ENCODE measurements at places on chromosomes 13 and 19.

- peak; percentile 20 for DNase-seq
These were observed 9.7 kb downstream of the CTU1 start for GRCh38 chr19:51098365-51099046.

- no peak for DNase-seq
These were observed 1.2 kb downstream of the ADAMTSL5 start for GRCh38 chr19:1511318-1512317.

GRCh38 chr13:70394031-70394548 is 285.8 kb upstream of the KLHL1 start:
- no peak for DNase-seq

DNA sequence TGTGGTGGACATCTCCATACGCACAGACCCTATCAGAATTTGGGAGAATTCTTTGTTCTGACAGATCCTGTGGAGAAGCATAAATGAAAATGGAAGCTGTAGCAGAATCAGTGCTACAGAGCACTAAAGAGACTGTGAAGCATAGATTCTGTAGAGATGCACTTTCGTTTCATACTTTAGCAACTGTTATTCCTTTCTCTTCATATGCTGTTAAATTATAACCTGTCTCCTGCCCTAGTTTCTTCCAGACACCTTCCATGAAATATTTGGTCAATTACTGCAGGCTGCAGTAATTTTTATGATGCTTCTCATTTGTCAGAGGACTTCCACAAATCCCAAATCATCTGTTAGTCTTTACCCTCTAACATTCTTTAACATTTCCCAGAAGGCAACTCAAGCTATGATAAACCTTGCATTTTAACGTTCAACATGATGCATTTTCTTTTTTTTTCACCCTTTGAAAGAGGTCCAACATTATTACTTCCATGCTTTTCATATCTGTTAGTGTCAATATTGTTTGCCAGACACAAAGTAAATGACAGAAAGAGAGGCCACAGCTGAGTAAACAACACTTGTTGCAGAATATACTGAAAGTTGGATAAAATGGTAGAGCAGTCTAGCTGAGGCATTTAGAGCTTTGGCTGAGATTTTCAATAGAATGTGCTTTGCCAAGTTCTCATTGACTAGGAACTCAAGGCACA is 412.7 kb downstream of the LMO7 start:
- DNase-seq = no peak

DNA sequence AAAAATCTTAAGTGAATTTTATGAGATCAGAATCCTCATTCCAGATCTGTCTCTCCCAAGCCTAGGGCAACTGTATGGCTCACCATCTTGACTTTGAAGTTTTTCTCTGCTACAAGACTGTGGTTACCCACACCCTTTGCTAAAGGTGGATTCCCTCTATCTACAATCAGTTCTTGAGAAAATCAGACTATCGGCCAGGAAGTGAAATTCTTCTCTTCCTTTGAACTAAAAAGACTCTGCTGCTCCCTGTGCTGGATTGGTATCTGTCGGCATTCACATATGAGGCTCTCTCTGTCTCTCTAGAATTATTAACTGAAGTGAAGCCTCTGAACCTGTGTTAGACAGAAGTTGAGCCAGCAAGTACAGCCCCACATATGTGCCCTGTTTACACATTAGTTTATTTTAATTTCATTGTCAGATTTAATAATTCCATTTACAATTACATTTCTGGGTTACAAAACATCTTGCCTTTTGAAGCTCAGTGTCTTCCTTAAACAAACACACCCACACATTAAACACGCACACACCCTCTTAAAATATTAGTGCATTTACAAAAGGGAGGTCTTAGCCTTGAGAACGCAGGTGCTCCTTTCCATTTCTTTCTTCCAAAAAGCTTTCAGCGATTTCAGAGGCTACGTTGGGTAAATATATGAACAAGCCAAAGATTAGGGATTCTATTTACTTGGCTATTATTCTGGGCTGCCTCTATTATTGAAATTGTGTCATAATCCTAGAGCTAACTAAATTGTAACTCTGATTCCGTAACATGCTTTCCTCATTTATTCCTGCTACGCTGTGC is 145.7 kb downstream of the MIPEP start:
- no peak for DNase-seq

GRCh38 chr19:43623889-43624670 is 4.7 kb upstream of the ZNF428 start:
- DNase-seq = no peak

DNA sequence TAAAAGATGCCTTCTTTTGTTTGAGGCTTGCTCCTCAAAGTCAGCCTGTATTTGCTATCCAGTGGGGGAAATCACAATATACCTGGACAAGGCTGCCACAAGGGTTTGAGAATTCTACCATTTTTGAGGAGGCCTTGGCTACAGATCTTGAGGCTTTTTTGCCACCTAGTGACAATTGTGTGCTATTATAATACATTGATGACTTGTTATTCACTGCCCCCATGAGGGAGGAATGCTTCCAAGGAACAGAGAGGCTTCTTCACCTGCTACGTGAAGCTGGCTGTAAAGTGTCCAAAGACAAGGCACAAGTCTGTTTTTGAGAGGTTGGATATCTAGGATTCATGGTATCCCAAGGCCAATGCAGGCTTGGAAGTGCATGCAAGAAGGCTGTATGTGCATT is 72.5 kb downstream of the ZNF708 start:
- no peak for DNase-seq

DNA sequence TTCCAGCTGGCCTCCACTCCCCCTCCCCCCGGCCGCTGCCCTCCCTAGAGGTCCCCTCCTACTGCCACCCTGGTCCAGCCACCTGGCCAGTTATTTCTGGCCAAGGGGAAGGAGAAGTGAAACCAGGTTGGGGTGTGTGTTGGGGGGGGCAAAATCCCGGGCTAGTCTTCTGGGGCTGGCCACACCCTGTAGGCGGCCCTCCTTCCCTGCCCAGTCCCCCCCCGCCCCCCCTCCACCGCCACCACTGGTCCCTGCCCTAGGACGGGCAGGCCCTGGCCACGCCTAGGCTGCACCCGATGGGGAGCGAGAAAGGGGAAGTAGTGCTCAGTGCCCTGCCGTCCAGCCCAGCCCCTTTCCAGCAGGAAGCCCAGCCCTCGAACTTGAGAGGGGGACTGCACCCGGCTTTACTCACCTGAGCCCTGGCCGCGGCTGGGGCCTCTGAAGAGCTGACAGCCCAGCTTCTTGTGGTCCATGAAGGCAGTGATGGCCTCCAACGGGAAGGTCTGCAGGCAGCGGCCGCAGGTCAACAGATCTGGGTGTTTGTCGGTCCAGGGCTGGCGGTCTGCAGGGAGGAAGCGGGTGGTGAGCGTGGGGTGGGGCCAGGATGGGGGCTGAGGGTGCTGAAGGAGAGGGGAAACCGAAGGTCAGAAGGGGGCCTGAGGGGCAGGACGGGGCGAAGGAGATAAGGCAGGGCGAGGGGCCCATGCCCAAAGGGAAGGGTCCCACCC is 813 bp downstream of the ZNF296 start:
- DNase-seq = peak; percentile 28

DNA sequence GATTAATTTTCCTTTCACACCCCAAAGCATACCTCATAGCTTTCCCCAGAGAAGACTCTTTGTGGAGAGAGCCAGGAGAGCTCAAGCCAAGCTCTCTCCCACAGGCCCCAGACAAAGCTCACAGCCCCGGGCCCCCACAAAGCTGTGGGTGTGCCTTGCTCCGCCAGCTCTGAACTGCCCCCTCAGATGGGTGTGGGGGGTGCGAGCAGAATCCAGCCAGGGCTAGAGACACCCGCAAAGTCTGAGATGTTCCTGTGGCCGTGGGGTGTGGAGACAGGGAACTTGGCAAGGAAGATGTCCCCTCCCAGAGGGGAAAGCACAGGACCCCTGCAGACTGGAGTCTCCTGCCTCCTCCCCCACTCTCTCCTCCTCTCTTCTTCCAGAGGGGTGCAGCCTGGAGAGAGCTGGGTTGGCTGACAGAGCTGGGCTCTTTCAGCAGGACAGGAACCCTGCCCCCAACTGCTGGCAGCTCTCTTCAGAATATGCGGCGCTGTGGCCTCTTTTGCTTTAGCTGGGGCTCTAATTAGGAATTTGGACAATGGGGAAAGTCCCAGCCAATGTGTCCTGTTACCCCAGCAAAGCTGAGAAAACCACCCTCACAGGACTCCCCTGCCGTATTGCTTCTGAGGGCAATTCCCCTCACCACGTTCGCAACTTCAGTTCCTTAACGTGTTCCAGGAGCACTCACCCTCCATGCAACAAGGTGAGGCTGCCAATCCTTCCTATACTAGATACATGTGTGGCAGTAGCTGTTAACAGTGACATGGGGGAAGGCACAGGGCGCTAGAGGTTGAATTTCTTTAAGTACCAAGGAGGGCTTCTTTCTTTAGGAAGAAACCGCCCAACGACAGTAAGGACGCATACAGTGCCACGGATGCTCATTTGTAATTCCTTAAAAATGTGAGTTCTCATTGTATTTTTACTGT is 170.0 kb downstream of the COL4A1 start:
- DNase-seq = no peak

- DNase-seq = no peak
These were observed 16.3 kb downstream of the ONECUT3 start for GRCh38 chr19:1769645-1769985.

GRCh38 chr13:113832205-113832604 is 31.7 kb downstream of the GAS6 start:
- DNase-seq = no peak

DNA sequence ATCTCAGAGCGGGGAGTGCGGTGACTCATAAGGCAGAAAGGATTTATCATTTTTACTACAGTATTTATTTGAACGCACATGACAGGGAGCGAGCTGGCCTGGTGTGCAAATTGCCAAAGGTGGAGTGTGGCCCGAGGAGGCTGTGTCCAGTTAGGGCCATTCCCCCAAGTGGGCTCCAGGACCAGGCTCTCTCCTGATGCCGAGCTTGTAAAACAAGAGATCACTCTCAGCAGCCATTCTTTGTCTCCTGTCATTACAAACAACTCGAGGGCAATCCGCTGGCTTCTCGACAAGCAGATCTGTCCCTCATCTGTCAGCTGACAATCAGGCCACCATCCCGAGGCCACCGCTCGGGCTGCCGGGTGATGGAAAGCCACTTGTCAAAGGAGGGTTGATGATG is 418.9 kb downstream of the ZNF536 start:
- no peak for DNase-seq

GRCh38 chr13:80666782-80667552 is 326.0 kb upstream of the SPRY2 start:
- no peak for DNase-seq

DNA sequence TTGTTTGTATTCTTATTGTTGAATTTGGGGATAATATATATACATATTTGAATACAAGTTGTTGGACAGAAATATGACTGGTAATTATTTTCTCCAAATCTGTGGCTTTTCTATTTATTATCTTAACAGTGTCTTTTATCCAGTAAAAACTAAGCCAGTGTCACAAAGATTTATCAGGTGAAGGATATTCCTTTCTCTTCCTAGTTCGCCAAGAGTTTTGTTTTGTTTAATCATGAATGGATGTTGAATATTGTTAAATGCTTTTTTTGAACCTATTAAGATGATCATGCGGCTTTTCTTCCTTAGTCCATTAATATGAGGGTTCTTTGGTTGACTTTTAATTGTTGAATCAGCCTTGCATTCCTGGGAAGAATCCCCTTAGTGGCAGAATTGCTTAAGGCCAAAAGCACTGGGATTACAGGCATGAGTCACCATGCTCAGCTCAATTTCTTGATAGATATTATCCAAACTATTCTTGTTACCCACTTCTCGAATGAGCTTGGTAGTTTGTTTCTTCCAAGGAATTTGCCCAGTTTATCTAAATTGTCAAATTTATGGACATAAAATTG is 53.3 kb downstream of the TEX26 start:
- no peak for DNase-seq

GRCh38 chr13:108455320-108455719 is 174.1 kb upstream of the MYO16 start:
- DNase-seq = no peak

GRCh38 chr19:16296713-16297112 is 27.9 kb upstream of the KLF2 start:
- DNase-seq = no peak

DNA sequence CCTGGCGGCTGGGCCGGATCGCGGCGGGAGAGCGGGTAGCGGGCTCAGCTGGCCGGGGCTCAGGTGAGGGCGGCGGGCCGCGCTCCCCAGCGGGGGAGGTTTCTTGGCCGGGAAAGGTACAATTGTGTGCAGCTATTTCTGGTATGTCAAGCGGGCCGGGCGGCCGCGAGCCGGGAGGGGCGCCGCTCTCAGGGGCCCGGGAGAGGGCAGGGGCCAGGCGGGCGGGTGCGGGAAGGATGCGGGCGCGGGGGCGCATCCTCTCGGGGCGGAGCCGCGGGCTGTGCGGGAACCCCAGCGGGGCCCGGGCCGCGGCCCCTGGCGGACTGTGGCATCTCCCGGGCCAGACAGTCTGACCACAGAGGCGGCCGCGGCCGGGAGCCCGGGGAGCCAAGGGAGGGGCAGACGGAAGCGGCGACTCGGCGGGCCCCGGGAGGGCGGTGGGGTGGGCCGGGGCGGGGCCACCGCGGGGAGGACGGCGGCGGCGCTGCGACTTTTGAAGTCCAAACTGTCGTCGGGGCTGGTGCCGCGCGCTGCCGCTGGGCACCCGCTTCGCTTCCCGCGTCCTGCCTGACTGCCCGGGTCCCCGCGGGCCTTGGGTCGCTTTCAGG is at the start of gene LMO7:
Gene LMO7, plus strand, starts transcription at position 503 of the 608 bp plus-strand sequence. CDS start 328 bp downstream, outside the sequence.
- peak; percentile 10 for DNase-seq

- DNase-seq = no peak
These were observed 511.0 kb upstream of the HTR2A start for GRCh38 chr13:47407808-47408207.

GRCh38 chr13:23321535-23322241 is 111.8 kb downstream of the SACS start:
- DNase-seq = no peak

- no peak for DNase-seq
These were observed 373.0 kb downstream of the COG6 start for GRCh38 chr13:40028446-40028845.

- DNase-seq = peak; percentile 17
These were observed 3.8 kb downstream of the F7 start for GRCh38 chr13:113109151-113110047.

GRCh38 chr13:79225487-79226232 is 180.4 kb downstream of the RBM26 start:
- DNase-seq = no peak

GRCh38 chr19:31296741-31297390 is 52.4 kb downstream of the TSHZ3 start:
- DNase-seq = no peak

- peak; percentile 76 for DNase-seq
These were observed 7.7 kb upstream of the CXCL17 start for GRCh38 chr19:42450314-42450934.

DNA sequence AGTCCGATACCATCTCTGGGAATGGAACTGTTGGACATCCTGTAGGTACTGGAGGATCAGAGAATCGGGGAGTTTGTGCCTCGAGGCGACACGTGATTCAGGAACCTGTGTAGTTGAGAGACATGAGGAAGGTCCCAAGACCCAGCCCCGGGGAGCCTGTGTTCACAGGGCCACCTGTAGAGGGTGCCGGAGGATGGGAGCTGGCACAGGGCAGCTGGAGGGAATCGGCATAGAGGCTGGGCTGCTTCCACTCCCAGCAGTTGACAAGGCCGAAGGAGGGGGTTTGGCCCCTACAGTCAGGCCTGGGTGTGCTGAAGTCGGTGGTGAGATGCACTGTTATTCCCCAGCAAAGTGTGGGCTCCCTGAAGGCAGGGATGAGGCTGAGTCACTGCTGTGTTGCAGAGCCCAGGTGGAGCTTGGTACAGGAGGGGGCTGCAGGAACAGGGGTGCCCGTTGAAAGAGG is 2.5 kb upstream of the ISYNA1 start:
- DNase-seq = no peak

Data from stimulated activated CD4-positive, alpha-beta T cell treated with anti-CD3 and anti-CD28 coated beads, Interleukin-1b, Interleukin-23, amount 100 ng/mL, for 48 hours (primary cell).